Pulmonary artery endothelial cell (primary cell): ENCODE measurements at places on chromosomes 2 and 18. TPM values are rescaled to one million over a fixed set of nuclear protein-coding genes. Genes with fewer than 3 reads are reported as not detected.

Gene APOB
- total RNA-seq = 0.40 and 0.78 TPM in 2 replicates

Gene LYPD1
- total RNA-seq = 29.4 and 66.5 TPM in 2 replicates

Gene CARF
- total RNA-seq = 1.8 and 2.4 TPM in 2 replicates

Gene WDR7
- 14.2 and 25.2 TPM in 2 replicates for total RNA-seq

Gene ANKRD12
- total RNA-seq = 16.6 and 31.3 TPM in 2 replicates

Gene REG3A
- total RNA-seq = not detected in 2 replicates

Gene IL37
- not detected in 2 replicates for total RNA-seq

Gene DLX1
- 0.07 and 0.11 TPM in 2 replicates for total RNA-seq

Gene FBXO36
- 0.63 and 2.0 TPM in 2 replicates for total RNA-seq

Gene KCNF1
- 0.04 and 0.20 TPM in 2 replicates for total RNA-seq

Gene FAM110C
- total RNA-seq = 0.26 TPM in 1 of 2 replicates, not detected in the other

Gene ARMC9
- 21.1 and 26.7 TPM in 2 replicates for total RNA-seq

DNA sequence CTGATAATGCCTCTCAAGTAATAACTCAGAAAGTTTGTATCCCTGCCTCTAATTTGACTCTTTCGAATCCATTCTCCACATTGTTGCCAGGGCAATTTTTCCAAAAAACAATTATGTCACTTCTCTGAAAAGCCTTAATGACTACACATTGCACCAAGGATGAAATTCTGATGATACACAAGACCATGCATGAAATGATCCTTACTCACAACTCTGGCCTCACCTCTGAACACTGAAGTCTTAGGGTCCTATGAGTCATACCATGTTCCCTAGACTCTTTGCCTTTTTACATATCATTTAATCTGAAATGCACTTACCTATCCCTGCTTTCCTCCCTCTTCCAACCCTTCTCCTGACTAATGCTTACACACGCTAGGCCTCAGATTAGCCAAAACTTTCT is 51.0 kb downstream of the WDPCP start:
- DNase-seq = no peak

DNA sequence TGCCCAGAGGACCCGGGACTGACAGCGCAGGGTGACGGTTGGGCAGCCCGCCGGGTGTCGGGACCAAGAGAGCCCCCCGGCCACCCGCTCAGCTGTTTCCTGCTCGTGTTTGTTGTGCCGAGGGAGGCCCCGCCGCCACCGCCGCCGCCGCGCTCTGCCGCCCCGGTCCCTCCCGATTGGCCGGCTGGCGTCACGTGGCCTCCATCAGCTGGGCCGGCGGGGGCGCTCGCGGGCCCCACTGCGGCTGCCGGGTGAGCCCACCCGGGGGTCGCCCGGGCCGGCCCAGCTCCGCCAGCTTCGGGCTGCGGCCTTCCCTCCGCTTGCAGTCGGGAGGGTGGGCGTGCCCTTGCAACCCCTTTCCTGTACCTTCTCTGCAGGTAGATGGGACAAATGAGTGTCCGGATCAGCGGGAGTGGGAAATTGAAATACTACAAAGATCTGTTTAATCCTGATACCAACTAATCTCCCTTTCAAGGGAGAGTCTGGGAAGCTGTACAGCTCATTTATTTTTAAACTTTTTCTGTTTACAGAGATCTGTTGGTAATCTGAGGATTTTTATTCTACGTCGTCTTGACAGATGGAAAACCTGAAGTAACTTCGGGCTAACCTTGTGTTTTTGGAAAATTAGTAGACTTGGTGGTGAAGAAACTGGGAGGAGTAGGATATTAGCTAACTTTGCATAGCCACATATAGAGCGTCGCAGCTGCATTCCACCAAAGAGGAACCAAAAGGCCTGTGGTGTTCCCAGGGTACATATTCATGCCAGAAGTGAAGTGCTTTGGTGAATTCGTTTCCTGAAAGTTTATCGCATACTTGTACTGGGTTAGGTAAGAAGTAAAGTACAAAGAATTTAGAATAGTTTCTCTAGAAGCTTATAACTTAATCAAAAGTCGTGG is 1.2 kb downstream of the YPEL5 start:
- DNase-seq = no peak

- DNase-seq = no peak
Measured at GRCh38 chr2:241804326-241805229, 4.4 kb upstream of the NEU4 start.

DNA sequence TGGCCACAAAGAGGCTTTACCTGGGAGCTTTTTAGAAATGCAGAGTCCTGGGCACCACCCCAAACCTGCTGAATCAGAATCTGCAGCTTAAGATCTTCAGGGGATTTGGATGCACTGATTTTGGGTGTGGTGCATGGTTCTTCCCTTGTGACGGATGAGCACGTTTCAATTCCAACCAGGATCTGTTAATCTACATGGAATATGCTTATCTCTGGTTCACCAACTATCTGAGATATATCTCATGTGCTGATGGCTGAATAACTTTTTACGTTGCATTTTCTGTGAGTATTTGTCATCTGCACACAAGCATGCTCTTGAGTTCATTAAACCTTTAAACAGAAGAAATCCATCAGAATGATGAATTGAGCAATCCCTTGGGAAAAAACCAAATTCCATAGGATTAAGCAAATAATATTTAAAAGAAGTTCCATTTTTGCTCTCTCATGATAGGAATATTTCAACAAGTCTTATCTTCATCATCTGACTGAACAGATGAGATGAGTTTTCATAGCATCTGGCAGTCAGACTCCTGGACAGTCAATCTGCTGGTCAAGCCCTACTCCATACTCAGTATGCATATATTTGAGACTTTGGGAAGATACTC is 120.6 kb downstream of the PLB1 start:
- DNase-seq = no peak

GRCh38 chr2:196827356-196827755 is 18.2 kb upstream of the C2orf66 start:
- no peak for DNase-seq

DNA sequence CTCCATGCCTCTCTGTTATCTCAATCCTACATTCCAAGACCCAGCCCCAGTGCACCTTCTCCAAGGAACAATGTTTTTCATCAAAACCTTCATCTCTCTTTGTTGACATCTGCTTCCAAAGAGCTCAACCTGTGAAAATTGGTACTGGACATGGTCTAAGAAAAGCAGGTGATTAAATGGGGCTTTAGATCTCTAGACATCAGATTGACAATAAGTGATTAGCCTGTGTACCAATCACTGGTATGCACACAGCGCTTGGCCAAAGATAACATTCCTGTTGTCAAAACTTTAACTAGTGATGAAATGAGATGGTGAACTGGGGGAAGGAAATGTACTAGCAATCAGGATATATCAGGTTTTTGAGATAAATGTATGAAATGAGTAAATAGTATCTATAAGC is 183.3 kb downstream of the TDRD15 start:
- DNase-seq = no peak

GRCh38 chr2:27723372-27724144 is 48.0 kb upstream of the MRPL33 start:
- no peak for DNase-seq

DNA sequence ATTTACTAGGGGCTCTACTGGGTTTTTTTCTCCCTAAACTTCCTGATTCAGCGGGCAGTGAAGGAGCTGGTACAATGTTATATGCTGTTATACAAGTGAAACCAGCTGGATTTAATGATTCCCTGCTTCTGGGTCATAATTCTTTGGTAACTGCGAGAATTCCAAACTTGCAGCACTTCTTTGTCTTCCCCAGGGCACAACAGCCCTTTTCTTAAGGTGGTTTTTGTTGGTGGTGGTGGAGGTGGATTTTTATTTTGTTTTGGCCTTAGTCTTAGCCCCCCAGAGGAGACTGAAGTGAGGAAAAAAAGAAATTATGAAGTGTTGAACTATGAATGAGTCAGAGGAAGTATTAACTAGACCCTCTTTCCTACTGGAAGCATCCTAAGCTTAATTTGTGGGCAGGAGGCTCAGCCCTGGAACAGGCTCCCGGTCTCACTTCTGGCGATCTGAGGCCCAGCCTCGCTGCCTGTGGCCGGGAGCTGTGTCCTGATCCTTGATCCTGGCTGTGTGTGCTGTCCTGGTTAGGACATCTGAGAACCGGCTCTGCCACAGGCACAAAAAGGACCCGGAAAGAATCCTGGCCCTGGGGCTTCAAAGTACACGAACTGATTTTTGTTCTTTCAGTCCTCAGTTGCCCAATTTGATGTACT is 141.9 kb downstream of the LYPD6B start:
- no peak for DNase-seq

GRCh38 chr2:11551569-11552259 is 17.9 kb downstream of the GREB1 start:
- DNase-seq = no peak

DNA sequence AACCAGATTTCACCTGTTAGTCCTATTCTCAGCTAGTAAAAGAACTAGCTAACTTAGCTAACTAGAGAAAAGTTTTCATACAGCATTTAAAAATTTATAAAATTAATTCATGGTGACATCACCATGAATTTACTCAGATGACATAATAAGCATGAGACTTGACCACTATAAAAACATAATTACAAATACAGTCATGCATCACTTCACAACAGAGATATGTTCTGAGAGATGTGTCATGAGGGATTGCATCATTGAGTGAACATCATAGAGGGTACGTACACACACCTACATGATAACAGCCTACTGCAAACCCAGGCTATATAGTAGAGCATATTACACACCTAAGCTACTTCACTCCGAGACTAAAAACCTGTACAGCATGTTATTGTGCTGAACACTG is 481.3 kb upstream of the CHAC2 start:
- no peak for DNase-seq

DNA sequence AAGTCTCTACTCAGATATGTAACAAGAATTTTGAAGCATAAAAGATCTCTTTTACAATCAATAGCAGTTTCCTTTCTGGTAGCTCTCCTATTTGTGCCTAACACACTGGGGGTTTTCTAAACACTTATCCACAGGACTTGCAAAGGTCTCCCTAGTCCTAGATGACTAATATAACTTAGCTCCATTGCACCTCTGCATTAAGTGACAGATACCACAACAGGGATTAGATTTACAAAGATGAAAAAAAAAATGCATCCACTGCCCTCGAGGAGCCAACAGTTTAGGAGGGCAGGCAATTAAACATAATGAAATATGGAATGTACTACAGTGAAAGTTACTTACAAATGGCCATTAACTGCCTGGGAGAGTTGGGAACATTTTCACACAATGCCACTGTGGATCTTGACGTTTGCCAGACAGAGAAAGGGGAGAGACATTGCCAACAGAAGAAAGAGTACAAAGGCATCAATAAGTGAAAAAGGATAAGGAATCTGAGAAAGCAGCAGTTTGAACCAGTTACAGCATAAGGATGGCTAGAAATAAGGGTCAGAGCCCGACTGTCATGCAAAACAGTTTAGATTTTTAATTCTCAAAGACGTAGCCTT is 14.3 kb downstream of the PPP3R1 start:
- DNase-seq = no peak

DNA sequence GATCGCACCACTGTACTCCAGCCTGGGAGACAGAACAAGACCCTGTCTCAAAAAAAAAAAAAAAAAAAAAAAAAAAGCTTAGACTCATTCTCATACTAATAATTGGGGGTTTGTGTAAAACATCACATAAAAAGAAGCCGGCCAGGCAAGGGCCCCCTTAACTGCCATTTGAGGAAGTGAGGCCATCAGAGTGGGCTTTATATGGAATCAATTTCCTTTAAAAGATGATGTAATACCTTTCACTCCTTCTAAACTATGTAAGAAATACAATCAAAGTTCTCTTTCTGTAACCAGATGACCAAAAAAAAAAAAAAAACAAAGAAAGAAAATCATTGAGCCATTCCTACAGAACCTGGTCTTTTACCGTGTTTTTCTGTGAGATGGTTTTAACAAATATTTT is 13.1 kb upstream of the GPR55 start:
- DNase-seq = no peak

DNA sequence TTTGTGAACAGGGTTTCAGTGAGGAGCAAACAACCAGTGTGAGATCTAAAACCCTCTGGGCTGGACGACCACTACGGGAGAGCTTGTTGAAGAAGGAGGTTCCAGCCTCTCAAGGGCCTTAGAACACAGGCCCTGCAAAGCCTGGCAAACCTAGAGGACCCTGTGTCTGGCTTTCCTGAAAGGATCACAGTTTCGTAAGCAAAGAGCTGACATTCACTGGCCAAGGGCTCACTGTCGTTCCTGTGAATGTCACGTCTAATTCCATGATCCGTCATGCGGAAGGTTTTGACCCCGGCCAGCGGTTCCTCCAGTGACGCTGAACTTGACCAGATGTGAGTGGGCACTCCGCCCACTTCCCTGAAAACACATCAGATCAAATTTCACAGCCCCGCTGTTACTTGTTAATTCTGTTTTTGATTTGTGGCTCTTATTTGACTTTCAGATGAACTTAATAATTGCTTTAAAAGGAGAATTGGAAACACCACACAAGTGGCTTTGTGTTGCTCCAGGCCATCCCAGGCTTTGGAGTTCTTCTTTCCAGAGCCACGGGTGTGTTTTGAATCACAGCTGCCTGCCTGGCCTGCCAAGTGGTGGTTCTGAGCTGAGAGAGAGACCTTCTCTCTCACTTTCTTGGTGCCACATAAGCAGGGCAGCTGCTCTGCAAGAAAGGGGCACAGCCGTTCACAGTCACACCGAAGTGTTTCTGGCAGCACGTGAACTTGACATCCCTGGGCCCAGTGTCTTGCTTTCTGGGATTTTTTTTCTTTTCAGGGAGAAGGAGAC is 308.4 kb downstream of the NDUFA10 start:
- DNase-seq = no peak

DNA sequence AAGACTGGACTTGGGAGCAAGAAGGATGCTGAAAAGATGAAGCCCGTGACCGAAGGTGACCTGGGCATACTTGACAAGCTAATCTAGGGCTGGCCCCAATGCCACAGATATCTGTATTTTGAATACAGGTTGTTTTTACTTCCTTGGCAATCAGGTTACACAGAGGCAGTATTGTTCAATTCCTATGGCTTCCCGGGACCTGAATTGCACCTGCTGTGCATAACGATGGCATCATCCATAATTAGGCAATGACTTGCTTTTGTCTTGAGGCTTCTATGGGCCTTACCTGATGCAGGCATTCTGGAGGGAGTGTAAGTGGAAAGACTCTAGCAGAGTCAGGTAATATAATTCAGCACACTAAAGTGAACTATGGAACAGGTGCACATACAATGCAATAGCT is 60.6 kb upstream of the CUL3 start:
- no peak for DNase-seq

DNA sequence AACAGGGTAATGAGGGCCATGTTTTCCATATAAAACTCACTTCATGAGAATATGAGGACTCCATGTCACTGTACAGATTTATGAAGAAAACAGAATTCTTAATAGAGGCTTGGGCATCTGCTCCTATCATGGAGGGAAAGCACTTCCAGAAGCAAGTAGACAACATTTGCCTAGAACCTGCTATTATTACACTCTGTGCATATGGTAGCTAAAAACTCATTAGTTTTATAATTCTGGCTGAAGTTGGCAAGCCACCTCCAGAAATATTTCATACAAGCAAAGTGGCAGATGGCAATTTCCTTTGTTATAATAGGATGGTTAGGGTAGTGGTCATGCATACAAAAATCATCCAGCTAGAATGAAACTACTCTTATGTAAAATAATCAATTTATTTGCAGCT is 65.8 kb upstream of the TLK1 start:
- no peak for DNase-seq
